ENCODE measurements at places on chromosomes 2 and 18.

DNA sequence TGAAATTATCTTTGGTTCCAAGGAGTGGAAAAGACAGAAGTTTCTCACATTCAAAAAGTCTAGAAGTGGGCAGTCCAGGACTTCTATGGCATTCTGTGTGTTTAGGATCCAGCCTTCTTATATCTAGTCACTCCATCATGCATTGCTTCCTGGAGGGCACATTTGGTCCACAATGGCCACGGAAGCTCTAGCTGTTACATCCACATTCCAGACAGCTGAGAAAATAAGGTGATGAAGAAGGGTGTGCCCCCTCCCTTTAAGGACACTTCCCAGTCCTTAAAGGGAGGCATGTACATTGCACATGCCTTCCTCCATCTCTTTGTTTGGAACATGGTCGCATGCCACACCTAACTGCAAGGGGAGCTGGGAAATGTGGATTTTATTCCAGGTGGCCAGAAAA, 59.9 kb upstream of the BZW1 start:
- DNase-seq, result no peak

DNA sequence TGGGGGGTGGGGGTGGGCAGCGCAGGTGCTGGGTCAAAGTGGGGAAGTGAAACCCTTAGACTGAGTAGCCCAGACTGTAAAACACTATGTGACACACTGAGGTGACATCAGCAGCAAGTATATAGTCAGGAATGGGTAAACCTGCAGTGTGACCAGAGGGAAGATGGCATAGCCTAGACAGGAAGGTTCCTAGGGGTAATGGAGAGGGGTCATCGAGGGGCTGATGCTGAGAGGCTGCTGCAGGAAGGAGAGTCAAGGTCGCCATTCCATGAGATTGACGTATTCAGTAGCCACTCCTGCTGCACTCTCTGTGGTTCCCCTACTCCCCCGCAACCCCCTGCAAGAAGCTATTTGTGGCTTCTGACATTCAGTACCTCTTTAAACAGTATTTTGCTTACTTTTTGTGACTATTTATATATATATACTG, 111.7 kb downstream of the CHST9 start:
- no peak for DNase-seq

DNA sequence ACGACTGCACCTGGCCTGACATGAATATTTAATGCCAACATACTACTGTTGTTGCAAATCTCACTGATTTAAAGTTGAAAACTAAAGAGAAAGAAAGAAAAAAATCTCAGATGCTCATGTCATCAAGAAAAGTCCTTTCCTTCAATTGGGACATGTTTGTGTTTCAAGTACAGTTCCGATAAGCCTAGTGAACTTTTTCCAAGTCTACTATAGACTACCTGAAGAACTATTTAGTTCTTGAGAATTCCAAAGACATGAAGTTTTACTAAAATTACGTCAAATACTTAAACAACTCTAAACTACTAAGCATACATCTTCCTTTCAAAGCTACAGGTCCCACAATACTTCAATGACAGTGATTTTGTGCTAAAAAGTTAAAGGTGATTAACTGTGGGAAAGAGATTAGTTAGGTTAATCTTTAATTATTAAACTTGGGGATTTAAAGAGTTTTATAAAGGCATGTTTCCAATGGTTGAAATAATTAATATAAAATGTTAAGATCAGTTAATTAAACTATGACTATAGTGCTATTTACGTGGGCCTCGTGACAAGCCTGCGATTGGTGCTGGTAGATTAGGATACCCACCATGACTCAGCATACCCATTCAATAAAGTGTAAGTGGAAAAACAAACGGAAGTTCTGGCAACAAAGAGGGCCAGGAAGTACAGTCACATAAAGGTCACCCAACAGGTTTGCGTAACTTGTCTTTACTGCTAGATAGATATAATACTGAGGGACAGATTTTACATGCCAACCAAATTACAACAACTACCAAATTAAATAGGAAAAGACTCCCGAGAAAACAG, 55.5 kb downstream of the SEPTIN10 start:
- no peak for DNase-seq

GRCh38 chr2:10635430-10635829, 54.3 kb downstream of the NOL10 start:
- DNase-seq, result no peak

Data from tongue (tissue), 3 donors.